ENCODE measurements at places on chromosomes 4 and X.

GRCh38 chrX:150517303-150517910 is 51.0 kb upstream of the MTM1 start:
- no peak for DNase-seq

DNA sequence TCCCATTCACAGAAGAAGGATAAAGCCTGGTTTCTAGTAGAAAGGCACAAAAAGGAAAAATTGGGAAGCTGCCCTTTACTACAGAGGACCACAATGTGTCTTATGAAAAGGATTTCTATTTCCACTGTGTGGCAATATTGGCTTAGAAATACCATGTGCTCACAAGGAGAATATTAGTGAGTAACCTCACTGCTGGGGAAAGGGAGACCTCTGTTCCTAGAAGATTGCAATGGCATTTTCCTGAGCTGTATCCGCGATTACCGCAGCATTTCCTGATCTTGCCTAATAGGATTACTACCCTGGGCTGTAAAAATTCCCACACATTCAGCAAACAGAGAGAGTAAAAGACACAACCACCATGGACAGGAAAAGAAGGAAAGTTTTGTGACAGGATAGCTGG is 308.8 kb upstream of the TECRL start:
- no peak for DNase-seq

DNA sequence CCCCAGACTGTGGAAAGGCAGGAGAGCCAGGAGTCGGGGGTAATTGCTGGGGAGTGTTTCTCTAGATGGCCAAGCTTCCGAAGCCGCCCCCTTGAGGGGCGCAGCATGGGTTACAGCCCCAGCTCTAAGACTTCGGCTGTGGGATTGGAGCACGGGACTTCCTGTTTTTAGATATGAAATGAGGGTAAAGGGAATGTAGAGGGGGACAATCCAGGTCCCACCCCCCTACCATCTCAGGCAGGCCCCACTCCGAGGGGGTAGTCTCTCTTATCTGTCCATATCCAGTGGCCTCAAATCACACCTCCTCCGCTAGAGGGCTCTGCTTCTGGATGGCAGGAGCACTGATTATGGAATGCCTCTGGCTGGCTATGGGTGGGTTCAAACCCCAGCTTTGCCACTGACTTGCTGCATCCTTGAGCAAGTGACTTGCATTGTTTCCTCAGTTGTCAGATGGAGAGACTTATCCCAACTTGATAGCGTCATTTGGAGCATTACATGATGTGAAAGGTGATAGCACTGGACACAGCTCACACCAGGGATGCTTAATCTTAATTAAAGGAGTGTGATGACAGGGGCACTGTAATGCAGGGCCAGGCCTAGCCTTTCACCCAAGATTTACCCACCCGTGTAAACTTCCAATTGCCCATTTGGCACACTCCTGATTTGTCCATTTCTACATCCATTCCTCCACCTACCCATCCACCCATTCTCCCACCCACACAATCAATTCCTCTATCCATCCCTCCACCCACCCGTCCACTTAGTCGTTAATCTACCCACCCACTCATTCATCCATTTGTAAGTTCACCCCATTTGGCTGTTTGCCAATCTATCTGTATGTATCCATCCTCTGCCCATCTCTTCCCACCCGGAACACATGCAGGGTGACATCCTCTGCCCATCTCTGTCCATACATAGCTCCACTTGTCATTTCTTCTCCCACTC is 848 bp upstream of the KCND1 start:
- no peak for DNase-seq

- DNase-seq, result no peak
These were observed at the start of gene DGKK for GRCh38 chrX:50470103-50471031. Gene DGKK (minus strand): TSS chrX:50470825. CDS start chrX:50470678, 147 bp downstream.

- no peak for DNase-seq
These were observed 383 bp upstream of the ZMAT1 start for GRCh38 chrX:101932249-101932570.

DNA sequence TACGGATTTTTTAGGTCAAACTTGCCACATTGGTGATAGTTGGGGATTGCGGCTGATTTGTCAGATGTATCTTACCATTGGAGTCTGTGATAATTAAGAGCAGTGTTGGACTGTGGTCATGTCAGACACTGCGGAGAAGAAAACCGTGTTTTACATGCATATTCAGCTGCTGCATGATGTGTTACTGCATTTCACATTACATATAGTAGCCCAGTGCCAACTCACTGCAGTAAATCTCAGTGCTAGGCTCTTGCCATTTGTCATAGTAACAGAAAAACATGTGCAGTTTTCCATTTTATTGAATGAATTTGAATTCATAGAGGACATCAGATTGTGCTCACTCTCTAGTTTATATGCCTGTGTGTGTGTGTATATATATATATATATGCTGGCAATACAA is 543.7 kb downstream of the IL1RAPL1 start:
- DNase-seq, result no peak

- DNase-seq, result no peak
These were observed 419.6 kb downstream of the PCDH7 start for GRCh38 chr4:31139767-31140166.

DNA sequence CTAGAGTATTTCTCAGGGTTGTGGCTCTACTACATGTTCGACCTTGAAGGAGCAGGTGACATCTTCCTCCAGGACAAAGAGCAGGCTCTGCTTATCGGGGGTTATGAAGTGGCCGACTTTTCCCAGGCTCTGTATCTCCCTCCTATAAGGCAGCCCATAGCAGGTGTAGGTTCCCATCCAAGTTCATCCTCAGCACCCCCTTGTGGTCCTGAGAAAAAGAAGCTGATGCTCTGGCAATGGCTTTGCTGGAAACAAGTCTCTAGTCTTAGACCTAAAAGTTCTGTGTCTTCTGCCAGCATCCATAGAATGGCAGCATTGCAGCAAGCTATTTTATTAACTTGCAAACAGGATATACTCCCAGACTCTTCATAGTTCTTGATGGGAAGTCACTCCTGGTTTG is 836.6 kb upstream of the PRKX start:
- DNase-seq, result no peak

DNA sequence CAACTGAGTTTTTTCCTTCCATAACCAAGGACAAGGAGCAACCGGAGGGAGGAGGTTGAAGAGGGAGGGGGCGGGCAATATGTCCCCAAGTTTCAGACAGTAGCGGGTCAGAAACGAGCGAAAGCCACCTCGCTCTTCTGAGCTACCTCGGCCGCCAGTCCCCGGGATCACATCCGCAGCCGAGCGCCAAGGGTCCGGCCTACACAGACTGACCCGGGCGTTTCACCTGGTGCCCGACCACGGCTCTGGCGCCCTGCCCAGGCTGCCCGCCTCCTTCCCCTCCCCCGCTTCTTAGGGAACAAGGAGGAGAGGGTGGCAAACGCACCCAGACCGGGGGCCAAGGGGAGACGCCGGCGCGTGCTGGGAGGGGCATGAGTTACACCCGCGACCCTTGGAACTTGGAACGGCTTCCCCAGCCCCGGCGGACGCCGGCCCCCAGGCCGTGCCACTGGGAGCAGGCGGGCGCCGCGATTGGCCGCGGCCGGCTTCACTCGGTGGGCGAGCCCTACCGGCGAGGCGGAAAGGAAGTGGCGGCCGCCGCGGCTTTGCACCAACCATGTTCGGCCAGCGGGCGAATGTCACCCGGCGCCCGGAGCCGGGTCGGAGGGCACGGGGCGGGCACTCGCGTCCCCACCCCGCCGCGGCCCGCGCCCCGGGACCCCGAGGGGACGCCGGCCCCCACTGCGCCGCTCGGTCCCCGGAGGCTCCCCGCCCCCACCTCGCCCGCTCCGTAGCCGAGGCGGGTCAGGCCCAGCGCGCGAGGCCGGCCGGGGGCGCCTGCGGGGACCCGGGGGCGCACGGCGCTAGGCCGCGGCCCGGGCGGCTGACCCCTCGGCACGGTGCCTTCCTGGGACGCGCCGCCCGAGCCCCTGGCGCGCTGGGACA is 1.5 kb downstream of the IRF2 start:
- DNase-seq, result no peak

DNA sequence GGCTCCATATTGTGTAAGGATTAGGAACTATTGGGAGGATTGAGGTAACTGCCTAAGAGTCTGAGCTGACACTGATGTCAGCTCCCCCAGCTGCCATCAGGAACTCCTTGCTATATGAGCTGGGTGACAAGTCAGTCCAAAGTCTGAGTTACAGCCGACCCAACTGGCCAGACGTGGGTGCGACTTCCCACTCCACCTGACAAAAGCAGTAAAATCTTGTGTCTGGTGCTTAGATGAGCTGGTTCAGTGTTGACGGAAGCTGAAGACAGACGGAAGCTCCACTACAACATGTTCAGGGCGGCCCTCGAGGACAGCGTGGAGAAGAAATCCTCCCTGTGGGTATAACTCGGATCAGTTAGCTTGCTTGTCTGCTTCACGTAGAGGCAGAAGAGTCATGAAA is 22.8 kb upstream of the NAT8L start:
- DNase-seq, result no peak

GRCh38 chr4:98686043-98686707 is 27.8 kb upstream of the TSPAN5 start:
- DNase-seq, result no peak

- no peak for DNase-seq
These were observed 15.3 kb downstream of the NOP14 start for GRCh38 chr4:2947926-2948325.

DNA sequence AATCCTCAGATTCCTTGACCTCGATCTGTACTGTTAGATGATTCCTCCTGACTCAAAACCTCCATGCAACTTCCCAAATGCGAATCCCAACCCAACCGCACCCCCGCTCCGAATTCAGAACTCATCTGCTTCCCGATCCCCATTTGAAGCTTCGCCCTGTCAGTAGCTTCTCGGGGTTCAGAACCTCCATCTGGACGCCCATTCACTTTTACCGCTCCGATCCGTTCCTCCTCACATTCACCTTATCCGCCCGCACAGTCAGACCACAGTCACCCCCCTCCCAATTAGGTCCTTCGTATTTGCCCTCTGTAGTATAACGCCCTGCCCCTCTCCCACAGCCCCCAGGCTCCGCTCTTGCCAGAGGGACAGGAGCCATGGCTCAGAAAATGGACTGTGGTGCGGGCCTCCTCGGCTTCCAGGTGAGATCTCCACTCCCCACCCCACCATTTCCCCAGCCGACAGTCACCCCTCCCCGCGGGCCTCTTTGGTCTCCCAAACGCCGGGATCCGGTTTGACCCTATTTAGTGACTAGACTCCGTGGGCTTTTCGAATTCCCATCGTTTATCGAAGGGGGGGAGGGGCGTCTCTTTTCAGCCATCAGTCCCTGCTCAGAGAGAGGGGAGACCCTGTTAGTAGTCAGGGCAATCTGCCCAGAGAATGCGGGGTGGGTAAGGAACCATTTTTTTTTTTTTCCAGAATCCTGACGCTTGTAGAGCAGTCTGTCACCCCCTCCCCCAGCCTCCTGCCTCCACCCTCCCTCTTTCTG is 691 bp downstream of the MAGED1 start:
- DNase-seq, result peak; percentile 32

DNA sequence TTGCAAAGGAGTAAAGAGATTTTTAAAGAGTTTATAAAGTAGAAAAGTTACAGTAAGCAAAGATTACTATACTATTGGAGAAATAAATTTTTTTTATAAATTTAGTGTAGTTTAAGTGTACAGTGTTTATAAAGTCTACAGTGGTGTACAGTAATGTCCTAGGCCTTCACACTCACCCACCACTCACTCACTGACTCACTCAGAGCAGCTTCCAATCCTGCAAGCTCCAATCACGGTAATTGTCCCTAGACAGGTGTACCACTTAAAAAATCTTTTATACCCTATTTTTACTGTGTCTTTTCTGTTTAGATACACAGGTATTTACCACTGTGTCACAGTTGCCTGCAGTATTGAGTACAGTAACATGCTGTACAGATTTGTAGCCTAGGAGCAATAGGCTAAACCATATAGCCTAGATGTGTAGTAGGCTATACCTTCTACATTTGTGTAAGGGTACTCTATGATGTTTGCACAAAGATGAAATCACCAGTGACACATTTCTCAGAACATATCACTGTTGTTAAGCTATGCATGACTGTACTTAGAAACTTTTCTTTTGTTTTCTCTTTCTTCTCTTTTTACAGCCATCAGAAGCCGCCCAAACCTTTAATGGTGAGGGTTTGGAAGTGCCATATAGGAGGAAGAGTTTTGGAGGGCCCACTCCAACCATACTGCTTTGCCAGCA is 11.8 kb upstream of the SH3RF1 start:
- no peak for DNase-seq

DNA sequence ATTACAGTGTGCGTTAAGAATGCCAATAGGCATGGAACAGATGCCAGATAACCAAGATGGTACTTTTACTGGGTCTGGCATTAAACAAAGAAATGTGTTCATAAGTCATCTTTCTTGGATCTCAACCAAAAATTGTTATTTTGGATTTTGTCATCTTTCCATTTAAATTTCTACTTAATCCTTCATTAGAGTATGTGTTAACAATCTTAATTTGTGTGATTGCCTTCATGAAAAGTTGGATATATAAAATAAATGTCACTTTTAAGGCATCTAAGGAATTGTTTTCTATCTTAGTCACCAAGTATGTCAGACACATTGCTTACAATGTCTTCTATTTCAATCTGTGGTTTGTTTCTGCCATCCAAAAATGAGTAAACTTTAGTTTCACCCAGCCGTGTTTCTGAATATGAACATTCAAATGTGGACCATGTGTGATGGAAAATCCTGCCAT is 87.5 kb downstream of the PALLD start:
- peak; percentile 89 for DNase-seq

DNA sequence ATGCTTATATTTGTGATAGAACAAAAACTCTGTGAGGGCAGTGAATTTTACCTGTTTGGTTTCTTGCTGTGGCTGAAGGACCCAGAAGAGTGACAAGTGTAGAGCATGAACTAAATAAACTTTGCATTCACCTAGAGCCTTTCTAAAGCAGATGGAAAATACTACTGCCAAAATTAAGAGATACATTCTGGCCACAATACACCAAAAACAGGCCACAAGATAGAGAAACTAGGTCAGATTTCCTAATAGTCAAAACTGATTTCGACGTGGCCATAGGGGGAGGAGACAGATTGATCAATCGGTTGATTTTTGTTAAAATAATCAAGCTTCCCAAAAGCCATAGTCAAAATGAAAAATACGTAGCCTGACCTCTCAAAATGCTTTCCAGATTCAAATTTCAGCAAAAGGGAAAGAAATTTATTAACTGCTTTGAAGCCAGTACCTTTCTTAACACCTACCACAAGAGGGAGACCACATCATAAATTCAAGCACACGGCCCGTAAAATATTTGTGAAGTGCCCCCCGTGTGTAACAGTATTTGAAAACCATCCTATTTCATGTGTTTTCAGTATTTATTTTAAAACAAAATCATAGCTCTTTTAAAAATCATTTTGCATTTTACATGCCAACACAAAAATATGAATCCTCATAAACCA is 132.4 kb downstream of the CORIN start:
- no peak for DNase-seq

DNA sequence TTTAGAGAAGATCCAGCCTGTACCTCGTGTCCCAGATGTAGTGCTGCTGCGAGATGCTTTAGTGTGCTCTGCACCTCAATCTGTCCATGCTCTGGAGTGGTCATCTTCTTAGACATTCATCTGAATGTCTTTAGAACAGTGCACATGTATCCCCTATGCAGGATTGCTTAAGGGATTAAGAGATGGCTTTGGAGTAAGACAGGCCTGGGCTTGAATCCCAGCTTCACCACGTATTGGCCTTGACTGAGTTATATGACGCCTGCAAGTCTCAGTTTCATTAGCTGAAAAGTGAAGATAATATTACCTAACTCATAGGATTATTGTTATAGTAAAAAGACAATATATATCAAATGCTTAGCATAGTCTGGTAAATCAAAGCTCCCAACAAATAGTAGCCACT is 98.3 kb downstream of the NFKB1 start:
- DNase-seq, result no peak

GRCh38 chr4:13793020-13793710 is 165.6 kb upstream of the BOD1L1 start:
- no peak for DNase-seq

- no peak for DNase-seq
These were observed 244.7 kb downstream of the PACRGL start for GRCh38 chr4:20944961-20945360.

Measured in NCI-H446 treated with DMSO at 0.1 percent for 48 hours (cell line).